ENCODE measurements at places on chromosomes 5 and 9.

- no peaks in the 10 kb centered on the region for H3K4me1 ChIP-seq
- H3K4me3 ChIP-seq, result no peak overlapping the region
- H3K27me3 ChIP-seq, result no peaks in the 10 kb centered on the region
- peak overlapping the region; percentile 63 for H3K27ac ChIP-seq
- DNase-seq, result no peak
Observed at GRCh38 chr9:133982971-133983720, 9.0 kb downstream of the VAV2 start.

DNA sequence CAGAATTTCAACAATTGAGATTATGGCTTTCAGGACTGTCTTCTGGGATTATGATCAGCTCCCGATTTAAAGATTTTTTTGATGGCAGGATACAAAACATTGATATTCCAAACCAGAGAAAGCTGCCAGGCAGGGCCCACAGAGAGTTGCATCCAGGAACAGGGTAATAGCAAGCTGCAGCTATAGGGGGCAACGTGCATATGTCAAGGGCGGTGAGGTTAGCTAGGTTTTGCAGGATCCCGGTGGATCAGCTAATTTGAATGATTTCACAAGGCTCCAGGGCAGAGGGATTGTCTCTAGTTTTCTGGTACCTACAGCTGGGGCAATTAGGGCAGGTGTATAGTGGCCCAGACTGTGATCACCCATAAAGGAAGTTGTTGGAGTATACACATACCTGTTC is 339.4 kb downstream of the CHSY3 start:
- H3K4me3 ChIP-seq, result no peak overlapping the region
- no peaks in the 10 kb centered on the region for H3K4me1 ChIP-seq
- H3K27me3 ChIP-seq, result no peaks in the 10 kb centered on the region
- no peaks in the 10 kb centered on the region for H3K36me3 ChIP-seq

DNA sequence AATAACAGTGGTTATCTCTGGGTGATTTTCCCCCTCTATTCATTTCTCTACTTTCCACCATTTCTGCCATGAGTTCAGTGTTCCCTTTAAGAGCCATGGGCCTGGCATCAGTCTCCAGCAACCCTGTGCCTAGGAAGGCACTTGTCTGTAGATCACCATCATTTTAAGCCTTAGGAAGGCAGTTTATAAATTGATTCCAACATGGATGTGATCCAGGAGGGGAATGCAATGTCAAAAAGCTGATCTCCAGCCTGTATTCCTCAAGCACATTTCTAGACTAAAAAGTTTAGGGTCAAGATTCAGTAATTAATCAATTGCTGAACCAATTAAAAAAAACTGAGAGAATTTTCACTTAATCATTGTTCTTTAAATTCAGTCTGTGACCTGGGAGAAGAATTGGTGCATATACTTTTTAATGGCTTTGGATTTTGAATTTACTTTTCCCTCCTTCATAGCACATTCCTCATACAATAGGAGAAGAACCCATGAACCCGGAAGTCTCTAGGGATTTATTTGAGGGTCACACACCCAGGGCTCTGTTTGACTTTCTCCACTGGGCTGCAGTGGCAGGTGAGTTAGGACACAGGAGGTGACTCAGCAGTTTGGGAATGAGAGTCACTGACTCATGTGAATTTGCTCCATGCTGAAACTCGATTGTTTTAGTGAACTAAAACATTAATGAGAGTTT is 6.1 kb upstream of the ERMP1 start:
- H3K4me3 ChIP-seq, result no peak overlapping the region
- H3K4me1 ChIP-seq, result peaks cover 43% of the 10 kb centered on the region
- H3K36me3 ChIP-seq, result peaks cover 6% of the 10 kb centered on the region
- no peaks in the 10 kb centered on the region for H3K27me3 ChIP-seq

DNA sequence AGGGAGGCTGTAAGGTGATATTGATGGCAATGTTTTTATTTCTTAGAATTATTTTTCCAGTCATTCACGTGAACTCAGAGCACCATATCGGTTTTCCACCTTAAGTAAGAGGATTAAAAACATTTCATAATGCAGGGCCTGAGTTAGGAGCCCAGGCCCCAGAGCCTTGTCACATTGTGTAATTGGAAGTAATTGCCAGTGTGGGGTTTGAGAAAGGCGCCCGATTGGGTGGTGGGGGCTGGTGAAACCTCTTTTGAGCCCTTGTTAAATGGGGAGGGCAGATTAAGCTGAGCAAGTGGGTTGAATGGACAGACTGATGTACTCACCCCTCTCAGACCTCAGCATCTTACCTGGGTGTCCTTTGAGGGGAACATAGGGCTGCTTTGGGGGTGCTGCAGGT is 116.7 kb upstream of the PITX1 start:
- no peak for DNase-seq
- no peak overlapping the region for H3K27ac ChIP-seq
- no peaks in the 10 kb centered on the region for H3K36me3 ChIP-seq
- H3K4me1 ChIP-seq, result no peaks in the 10 kb centered on the region
- peaks cover 45% of the 10 kb centered on the region for H3K27me3 ChIP-seq

DNA sequence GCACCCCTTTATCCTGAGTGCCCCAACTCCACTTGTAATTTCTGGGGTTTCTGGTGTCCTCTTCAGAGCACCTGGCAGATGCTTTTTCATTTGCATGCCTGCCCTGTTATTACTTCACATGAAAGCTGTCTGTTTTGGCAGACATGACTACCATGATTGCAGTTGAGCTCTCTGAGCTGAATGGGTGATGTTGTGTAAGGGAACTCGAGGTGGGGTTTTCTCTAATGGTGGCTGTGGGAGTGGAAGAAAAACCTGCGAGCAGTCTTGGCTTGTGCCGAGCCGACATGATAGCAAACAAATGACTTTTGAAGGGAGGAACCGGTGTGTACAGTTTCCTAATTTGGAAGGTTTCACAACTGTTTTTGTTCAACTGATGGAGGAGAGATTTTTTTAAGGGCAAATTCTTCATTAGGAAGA is 196.2 kb downstream of the AOPEP start:
- no peak overlapping the region for H3K27ac ChIP-seq
- DNase-seq, result no peak
- H3K4me1 ChIP-seq, result peaks cover 3% of the 10 kb centered on the region
- no peaks in the 10 kb centered on the region for H3K36me3 ChIP-seq

GRCh38 chr5:16736158-16736995 is 119.6 kb upstream of the RETREG1 start:
- H3K4me3 ChIP-seq, result no peak overlapping the region
- H3K27ac ChIP-seq, result no peak overlapping the region
- no peaks in the 10 kb centered on the region for H3K36me3 ChIP-seq
- H3K4me1 ChIP-seq, result no peaks in the 10 kb centered on the region

DNA sequence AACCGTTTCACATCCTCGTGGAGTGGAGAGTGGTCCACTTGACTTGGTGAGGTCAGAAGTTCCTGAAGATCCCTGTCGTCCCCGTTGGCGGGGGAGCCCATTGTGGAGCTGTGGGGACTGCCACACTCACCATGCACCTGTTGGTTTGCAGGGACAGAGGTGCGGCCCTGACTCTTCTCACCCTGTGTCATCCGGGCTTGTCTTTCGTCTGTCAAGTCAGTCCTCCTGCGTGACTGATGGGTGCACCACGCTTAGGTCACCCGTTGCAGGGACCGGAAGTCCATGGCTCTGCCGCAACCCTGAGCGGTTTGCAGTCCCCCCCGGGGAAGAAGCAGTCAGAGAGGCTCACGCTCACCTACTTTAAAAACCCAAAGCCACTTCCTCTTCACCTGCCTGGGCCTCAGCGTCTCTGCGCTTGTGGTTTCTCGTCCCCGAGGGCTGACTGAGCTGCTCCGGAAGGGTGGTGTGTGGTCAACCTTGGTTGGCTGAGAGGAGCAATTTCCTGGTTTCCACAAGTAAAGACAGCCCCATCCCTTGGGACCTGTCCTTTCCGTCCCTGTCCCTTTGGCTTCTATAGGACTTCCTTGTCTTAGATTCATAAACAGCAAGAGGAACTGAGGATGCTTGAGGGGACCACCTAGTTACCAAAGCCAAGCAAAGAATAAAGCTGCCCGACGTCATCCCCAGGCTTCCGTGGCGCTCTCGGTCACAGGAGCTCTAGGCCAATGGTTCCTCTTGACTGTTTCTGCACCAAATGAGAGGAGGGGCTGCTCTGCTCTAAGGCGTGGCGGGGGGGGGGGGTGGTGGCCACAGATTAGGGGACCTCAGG is 53.2 kb downstream of the USP20 start:
- peak overlapping the region; percentile 99 for H3K27ac ChIP-seq
- peak overlapping the region; percentile 93 for H3K4me3 ChIP-seq
- peaks cover 89% of the 10 kb centered on the region for H3K4me1 ChIP-seq
- peaks cover 73% of the 10 kb centered on the region for H3K36me3 ChIP-seq
- peak; percentile 82 for DNase-seq

- H3K4me3 ChIP-seq, result no peak overlapping the region
- H3K27me3 ChIP-seq, result peaks cover 20% of the 10 kb centered on the region
- no peaks in the 10 kb centered on the region for H3K36me3 ChIP-seq
- no peak for DNase-seq
- no peaks in the 10 kb centered on the region for H3K4me1 ChIP-seq
Observed at GRCh38 chr5:180112181-180112861, 40.8 kb upstream of the RNF130 start.

- no peak for DNase-seq
- H3K4me3 ChIP-seq, result no peak overlapping the region
- no peaks in the 10 kb centered on the region for H3K36me3 ChIP-seq
- H3K4me1 ChIP-seq, result no peaks in the 10 kb centered on the region
- H3K27ac ChIP-seq, result no peak overlapping the region
Observed at GRCh38 chr5:31186672-31187267, 6.7 kb upstream of the CDH6 start.

GRCh38 chr9:100884518-100884917 is 144.0 kb upstream of the PLPPR1 start:
- H3K27ac ChIP-seq, result no peak overlapping the region
- no peaks in the 10 kb centered on the region for H3K27me3 ChIP-seq

GRCh38 chr5:75006865-75007822 is 45.2 kb downstream of the GCNT4 start:
- no peak overlapping the region for H3K27ac ChIP-seq
- H3K27me3 ChIP-seq, result no peaks in the 10 kb centered on the region
- no peaks in the 10 kb centered on the region for H3K36me3 ChIP-seq
- H3K4me1 ChIP-seq, result peaks cover 13% of the 10 kb centered on the region

DNA sequence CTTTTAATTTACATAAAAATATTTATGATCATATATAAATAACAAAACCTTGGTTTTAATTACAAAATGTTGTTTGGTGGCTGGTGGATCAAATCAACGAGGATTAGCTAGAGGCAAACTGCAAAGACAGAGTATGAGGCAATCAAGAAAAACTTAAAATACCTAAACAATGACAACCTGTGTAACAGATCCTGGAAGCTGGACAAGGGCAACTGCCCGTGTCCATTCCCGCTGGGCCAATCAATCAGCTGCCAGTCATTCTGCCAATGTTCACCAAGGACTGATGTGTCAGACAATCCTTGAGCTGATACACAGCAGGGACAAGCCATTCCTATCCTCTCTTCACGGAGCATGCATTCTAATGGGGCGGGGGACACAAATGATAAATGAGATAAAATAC is 3.2 kb upstream of the TENT4A start:
- H3K27me3 ChIP-seq, result peaks cover 3% of the 10 kb centered on the region
- H3K27ac ChIP-seq, result no peak overlapping the region
- H3K4me3 ChIP-seq, result peak overlapping the region; percentile 43
- H3K4me1 ChIP-seq, result peaks cover 11% of the 10 kb centered on the region
- DNase-seq, result no peak

GRCh38 chr5:60243713-60244112 is 350.2 kb upstream of the PDE4D start:
- no peaks in the 10 kb centered on the region for H3K4me1 ChIP-seq
- H3K4me3 ChIP-seq, result no peak overlapping the region
- H3K36me3 ChIP-seq, result no peaks in the 10 kb centered on the region
- DNase-seq, result no peak

DNA sequence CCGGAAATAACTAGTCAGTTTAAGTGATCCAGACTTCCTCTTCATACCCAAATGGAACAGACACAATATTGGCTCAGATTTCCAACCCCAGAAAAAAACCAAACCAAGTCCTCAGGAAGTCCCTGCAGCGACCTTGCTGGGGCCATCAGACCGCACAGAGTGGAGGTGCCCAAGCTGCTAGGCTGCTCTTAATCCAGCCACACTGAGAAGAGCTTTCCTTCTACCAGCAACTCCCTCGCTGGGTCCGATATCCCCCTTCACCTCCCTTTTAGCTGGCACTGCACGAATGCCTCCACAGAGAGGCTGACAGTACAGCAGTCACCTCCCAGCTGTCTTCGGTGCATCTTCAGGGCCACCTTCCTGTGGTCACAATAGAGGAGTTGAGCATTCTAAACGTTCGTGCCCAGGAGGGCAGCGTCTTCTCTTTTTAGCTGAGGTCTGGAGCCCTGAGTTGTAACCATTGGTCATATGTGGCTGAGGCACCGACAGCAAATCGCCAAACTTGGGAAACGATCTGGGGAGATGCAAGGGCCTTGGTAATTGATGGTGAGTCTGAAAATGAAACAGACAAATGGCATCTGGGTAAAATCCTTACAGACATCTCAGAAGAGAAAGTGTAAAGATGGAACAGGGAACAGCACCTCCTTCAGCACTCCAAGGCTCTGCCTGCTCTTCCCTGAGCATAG is 5.7 kb downstream of the NAIF1 start:
- H3K27me3 ChIP-seq, result no peaks in the 10 kb centered on the region
- H3K4me1 ChIP-seq, result peaks cover 29% of the 10 kb centered on the region
- no peak for DNase-seq

DNA sequence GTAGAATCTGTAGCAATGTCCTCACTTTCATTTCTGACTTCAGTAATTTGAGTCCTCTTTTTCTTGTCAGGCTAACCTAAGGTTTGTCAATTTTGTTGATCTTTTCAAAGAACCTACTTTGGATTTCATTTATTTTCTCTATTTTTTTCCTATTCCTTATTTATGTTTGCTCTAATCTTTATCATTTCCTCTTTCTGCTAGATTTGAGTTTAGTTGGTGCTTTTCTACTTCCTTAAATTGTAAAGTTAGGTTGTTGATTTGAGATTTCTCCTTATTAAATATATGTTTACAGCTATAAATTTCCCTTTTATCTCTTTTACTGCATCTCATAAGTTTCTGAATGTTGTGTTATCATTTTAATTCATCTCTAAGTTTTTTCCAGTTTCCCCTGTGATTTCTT is 75.1 kb upstream of the FAM120A start:
- no peak overlapping the region for H3K27ac ChIP-seq
- no peaks in the 10 kb centered on the region for H3K36me3 ChIP-seq
- no peak for DNase-seq
- peaks cover 18% of the 10 kb centered on the region for H3K27me3 ChIP-seq
- no peak overlapping the region for H3K4me3 ChIP-seq

DNA sequence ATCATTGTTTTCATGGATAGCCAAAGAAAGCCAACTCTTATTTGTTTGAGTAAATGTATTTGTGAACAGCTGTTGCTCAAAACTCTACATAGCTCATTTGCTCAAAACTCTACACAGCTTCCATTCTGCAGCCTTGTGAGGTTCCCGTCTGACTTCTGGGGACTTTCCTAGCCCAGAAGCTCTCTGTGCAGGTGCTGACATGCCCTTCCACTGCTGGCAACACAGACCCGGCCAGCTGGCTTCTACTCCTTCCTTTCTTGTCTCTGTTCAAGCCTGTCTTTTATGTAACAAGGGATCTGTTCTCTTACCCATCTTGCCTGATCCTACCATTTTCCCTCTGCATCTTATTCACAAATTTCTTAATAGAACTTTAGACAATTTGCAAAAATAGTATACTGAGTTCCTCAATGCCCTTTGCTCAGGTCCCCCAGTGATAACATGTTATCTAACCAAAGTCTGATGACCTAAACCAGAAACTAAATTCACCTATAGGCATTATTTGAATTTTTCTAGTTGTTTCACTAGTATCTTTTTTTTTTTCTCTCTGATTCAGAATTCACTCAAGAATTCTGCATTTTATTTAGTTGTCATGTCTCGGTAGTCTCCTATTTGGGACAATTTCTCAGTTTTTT is 556.5 kb upstream of the SEMA6A start:
- DNase-seq, result no peak
- H3K4me3 ChIP-seq, result no peak overlapping the region
- H3K27me3 ChIP-seq, result no peaks in the 10 kb centered on the region
- no peaks in the 10 kb centered on the region for H3K36me3 ChIP-seq
- H3K4me1 ChIP-seq, result no peaks in the 10 kb centered on the region

All from central memory CD8-positive, alpha-beta T cell (primary cell).